ENCODE measurements at places on chromosomes 5 and 9. TPM values are rescaled to one million over a fixed set of nuclear protein-coding genes. Genes with fewer than 3 reads are reported as not detected.

The SEMA5A gene
- total RNA-seq: 0.51 TPM

GRCh38 chr5:127562252-127562651 lies 44.8 kb downstream of the PRRC1 start:
- peak; percentile 22 for DNase-seq

DNA sequence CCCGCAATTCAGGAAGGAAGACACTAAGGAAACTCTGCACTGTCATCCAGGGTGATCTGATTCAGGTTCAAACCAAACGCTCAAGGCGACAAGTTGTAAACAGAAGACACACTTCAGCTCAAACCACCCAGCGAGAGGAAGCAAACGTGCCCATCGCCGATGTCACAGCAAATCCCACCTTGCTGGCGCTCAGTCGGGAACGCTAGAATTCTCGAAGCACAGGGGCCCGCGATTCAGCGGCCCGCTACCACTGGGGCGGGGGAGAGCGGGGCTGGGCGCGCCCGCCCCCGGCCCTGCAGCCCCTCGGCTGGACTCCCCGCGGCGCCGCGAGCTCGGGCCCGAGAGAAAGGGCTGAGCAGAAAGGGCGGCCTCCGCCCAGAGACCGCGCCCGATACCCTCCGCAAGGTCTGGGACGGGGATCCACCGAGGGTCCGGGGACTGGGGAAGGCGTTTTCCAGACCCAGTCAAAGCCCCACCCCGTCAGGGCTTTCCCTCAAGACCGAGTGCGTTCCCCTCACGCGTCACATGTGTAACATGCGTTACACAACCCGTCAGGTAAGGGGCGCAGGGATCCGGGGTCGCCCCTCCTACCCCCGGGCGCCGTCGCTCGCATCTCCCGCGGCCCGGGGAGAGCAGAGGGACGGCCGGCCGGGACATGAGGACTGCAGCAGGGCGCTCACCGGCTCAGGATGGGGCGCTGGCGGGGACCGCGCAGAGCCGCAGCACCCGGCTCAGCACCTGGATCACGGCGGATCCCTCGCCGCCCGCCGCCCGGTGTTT lies 469 bp downstream of the AGTPBP1 start:
- peak; percentile 71 for DNase-seq

DNA sequence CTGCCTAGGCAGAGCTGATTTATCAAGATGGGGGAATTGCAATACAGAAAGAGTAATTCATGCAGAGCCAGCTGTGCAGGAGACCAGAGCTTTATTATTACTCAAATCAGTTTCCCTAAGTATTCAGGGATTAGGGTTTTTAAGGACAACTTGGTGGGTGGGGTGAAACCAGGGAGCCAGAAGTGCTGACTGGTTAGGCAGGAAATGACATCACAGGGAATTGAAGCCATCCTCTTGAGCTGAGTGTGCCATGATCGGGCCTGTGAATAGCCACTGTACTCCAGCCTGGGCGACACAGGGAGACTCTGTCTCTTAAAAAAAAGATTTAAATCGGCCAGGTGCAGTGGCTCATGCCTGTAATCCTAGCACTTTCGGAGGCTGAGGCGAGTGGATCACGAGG lies 45.3 kb upstream of the CDK5RAP2 start:
- no peak for DNase-seq

DNA sequence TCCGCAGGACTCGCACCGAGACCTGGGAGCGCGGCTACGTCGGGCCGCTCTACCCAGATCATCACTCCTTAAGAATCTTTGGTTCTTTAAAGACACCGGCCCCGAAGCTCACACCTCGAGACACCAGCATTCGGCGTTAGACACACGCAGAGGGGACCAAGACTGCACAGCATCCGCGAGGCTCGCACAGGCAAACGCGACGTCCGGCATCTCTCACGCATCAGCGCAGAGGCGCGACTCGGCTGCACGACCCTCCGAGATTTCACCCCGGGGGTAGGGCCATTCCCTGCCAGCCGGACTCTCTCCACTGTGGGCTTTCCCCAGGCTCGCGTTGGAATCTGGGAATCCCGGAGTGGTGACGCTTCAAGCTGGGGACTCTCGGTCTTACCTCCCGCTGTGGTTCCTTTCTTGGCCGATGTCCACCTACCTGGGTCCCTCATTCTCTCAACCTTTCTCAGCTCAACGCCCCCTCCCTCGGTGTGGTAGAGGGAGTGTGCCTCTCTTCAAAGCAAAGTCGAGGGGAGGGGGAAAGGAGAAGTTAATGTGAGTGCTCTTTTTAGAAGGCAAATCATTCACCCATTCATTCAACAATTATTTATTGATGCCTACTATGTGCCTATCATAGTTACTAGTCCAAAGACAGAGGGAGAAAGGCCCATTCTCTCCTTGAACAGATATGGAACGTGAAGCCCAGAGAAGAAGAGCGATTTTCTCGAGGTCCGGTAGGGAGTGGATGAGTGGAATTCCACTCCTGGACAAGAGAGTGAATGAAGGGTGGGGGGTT lies 1.3 kb upstream of the HAND1 start:
- no peak for DNase-seq

GRCh38 chr5:24703934-24704333 lies 59.2 kb upstream of the CDH10 start:
- DNase-seq: no peak

DNA sequence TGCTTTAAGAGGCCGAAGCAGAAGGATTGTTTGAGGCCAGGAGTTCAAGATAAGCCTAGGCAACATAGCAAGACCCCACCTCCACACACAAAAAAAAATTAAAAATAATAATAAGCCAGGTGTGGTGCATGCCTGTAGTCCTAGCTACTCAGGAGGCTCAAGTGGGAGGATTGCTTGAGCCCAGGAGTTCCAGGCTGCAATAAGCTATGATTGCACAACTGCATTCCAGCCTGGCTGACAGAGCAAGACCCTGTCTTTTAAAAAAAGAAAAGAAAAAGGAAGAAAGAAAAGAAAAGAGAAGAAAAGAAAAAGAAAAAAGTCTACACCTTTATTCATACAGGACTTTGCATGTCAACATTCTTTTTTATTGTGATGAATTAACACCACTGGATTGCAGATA lies 2125.8 kb downstream of the MAT2B start:
- DNase-seq: no peak

DNA sequence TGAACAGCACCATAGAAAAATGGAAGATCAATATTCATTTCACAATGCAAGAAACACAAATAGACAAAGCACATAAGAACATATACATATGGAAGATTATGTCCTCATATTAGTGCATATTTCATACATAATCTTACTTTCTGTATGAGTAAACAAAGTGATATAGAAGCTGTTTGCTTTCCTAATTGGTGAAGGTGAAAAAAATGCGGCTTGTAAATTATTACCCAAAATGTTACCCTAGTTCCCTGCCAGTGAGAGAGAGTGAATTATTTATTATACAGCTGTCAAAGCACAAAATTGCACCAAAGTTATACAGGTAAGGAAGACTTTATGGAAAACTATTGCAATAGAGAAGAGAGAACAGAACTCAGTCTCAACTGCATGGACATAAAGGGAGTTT lies 1485.0 kb upstream of the CDH9 start:
- no peak for DNase-seq

DNA sequence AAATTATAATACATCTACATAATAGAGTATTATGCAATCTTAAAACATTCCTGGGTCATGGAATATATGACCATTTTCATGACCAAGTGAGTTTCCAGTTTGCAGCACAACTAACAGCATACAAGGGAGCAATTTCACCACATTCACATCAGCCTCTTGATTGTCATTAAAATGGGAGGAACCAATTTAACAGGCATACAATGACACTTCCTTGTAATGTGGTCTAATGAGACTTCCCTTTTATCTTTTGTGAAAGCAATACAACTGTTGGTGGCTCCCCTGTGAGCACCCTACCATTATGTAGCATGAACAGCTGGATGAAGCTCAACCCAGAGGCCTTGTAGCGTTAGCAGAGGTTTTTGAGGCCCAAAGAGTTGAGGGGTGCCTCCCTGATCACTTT lies 13.6 kb upstream of the TMOD1 start:
- DNase-seq: no peak

GRCh38 chr5:108720391-108720790 lies 27.3 kb upstream of the FER start:
- no peak for DNase-seq

- DNase-seq: no peak
Observed at GRCh38 chr9:77563174-77563573, 84.9 kb downstream of the GNA14 start.

- no peak for DNase-seq
Observed at GRCh38 chr5:5437227-5438172, 15.0 kb downstream of the ICE1 start.

GRCh38 chr5:74073257-74073656 lies 447.3 kb downstream of the ARHGEF28 start:
- no peak for DNase-seq

The ECM2 gene
- total RNA-seq: 0.20 TPM

GRCh38 chr5:81251922-81252321 lies 18.8 kb downstream of the CKMT2 start:
- no peak for DNase-seq

The ARHGEF28 gene
- 0.47 TPM for total RNA-seq

The PCDHGA5 gene
- total RNA-seq: 4.6 TPM

DNA sequence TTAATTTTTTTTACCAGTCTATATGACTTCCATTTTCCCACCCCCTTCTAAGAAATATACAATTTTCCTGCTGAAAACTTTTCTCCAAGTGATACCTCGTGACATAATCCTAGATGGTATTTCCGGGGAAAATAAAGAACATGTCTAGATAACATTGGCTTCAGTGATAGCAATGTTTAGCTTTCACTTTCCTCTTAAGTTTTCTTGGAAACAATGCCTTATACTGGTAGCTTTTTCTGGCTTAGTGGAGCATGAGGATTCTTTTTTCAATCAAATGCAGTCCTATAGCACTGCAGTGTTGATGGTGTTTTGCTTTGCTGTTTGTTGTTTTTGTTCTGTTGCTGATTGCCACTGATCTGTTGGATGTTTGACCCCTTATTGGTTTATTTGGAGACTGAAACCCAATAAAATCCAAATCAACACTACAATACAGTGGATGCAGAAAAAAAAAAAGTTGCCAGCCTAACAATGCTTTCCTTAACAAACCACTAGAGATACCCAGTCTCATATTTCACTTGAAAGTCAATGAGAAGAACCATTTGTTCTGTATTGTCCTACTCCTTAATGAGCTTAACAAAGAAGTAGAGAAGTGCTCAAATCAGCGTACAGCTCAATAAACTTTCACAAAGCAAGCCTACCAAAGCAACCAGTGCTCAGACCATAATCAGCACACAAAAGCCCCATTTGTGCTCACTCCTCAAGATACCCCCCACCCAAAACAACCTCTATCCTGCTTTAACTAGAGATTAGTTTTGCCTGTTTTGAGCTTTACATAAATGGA lies 74.2 kb upstream of the GRAMD2B start:
- no peak for DNase-seq

DNA sequence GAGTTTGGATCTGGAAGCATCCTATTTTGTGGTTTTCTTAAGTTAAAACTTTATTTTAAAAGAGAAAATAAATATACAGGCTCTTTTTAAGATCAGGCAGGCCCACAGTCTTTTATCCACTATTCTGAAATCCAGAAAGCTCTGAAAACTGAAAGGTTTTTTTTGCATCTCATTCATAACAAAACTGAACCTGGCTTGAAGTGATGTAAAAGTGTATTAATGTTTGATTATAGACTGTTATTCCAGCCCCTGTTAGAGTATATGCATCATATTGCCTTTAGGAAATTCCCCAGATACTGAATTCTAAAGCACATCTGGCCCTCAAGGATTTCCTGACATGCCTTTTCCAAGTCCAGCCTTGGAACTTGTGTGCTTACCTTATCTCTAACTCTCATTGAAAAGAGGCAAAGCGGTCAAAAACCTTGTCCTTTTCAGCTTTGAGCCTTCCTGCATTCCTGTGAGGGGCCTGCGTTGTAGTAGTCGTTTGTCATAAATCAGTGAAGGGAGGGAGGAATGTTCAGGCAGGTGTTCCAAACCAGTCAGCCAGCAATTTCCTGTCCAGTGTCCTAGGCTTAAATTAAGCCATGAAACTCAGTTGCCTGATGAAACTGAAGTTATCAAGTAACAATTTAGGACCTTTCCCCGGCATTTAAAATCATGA lies 110.4 kb downstream of the TLE4 start:
- no peak for DNase-seq

DNA sequence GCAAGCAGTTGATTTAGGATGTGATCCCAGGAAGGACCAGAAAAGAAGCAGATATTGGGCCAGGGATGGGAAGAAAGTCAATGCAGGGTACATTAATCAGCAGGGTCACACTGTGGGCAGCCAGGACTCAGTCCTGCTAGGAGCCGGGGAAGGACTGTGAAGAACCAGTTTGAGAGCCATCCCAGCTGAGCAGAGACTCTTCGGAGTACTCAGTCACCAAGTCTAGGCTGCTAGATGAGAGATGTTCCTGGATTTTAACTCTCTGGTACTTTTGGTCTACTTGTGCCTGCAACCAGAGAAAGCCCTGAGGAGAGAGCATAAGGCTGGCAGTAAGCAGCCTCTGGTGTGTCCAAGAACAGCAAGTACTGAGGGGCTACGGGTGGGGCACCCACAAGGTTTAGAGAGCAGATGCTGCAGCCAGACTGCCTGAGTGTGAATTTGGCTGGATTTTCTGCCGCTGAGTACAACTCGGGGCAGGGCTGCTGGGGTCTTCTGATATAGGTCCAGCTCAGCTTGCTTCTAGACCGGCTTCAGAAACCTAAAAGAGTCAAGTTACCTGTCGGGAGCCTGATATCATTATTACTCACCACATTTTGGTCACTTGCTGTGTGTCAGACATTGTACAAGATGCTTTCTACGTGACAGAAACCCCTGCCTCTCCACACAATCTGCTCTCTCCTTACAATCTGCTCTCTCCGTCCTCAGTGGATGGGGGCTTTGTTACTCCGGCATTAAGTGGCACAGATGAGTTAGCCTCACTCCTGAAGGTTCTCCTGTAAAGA lies 250.2 kb upstream of the GAS1 start:
- no peak for DNase-seq

GRCh38 chr9:137034709-137035506 lies 3.0 kb upstream of the FUT7 start:
- DNase-seq: peak; percentile 93

GRCh38 chr5:92283521-92283920 lies 900.4 kb upstream of the ARRDC3 start:
- DNase-seq: no peak

The ITK gene
- total RNA-seq: not detected
